ENCODE measurements at places on chromosomes 7 and 10.

- DNase-seq = no peak
Observed at GRCh38 chr7:74216361-74216761, 6.6 kb downstream of the LAT2 start.

DNA sequence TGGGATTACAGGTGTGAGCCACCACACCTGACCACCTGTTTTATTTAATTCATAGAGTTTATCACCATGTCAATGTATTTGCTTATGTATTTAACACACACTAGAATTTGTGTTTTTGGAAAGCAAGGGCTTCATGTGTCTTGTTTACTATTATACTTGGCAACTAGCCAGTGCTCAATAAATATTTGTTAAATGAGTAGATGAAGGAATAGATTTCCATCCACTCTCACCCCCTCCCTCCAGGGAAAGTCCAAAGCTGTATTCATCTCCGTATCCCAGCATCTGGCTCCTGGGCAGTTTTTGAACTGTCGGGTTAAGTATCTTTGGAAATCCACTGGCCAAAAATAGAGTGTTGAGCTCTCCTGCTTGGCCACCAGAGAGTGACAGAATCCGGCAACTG, 4.6 kb upstream of the RADIL start:
- DNase-seq = no peak

DNA sequence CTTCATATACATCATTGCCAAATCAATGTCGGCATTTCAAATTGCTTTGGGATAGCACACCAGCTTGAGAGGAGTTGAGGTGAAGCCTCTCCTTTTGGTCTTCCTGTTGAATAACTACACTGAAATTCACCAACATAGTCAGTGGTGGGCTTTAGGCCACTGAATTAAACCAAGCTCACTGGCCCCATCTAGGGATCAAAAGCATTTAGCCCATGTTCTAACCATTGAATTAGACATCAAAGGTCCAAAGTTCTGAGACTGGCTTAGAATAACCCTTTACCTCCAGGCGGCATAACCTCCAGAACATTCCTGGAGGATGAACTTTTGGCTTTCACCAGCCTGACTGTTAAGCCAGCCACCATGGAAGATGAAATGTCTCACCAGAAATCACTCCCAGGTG, 54.6 kb downstream of the BPGM start:
- DNase-seq = no peak

GRCh38 chr7:123537026-123537642, 2.7 kb upstream of the IQUB start:
- no peak for DNase-seq

- no peak for DNase-seq
Observed at GRCh38 chr10:109019001-109019424, 904.3 kb downstream of the XPNPEP1 start.

GRCh38 chr7:1953199-1954190, 279.2 kb downstream of the MAD1L1 start:
- no peak for DNase-seq

DNA sequence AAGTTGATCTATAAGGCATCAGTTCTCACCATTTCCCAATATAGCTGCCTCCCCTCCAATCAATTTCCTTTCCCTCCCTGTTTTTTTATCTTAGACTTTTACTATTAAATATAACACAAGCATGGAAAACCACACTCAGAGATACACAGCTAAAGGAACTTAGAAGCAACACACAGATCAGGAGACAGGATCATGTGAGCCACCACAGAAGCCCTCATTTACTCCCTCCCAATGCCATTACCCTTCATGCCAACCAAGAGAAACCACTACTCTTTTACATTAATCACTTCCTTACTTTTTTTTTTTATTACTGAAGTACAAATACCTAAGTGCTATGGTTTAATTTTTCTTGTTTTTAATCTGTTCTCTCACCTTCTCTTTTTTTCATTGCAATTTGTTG, 33.0 kb downstream of the COG5 start:
- no peak for DNase-seq

GRCh38 chr7:88455696-88456095, 149.0 kb upstream of the STEAP4 start:
- no peak for DNase-seq
